ENCODE measurements at places on chromosomes 7 and 10.
A peak's percentile ranks its signal among the peaks of the same experiment; 100 is the strongest.

GRCh38 chr10:83248106-83248631 is 891.1 kb upstream of the GHITM start:
- no peak for DNase-seq

DNA sequence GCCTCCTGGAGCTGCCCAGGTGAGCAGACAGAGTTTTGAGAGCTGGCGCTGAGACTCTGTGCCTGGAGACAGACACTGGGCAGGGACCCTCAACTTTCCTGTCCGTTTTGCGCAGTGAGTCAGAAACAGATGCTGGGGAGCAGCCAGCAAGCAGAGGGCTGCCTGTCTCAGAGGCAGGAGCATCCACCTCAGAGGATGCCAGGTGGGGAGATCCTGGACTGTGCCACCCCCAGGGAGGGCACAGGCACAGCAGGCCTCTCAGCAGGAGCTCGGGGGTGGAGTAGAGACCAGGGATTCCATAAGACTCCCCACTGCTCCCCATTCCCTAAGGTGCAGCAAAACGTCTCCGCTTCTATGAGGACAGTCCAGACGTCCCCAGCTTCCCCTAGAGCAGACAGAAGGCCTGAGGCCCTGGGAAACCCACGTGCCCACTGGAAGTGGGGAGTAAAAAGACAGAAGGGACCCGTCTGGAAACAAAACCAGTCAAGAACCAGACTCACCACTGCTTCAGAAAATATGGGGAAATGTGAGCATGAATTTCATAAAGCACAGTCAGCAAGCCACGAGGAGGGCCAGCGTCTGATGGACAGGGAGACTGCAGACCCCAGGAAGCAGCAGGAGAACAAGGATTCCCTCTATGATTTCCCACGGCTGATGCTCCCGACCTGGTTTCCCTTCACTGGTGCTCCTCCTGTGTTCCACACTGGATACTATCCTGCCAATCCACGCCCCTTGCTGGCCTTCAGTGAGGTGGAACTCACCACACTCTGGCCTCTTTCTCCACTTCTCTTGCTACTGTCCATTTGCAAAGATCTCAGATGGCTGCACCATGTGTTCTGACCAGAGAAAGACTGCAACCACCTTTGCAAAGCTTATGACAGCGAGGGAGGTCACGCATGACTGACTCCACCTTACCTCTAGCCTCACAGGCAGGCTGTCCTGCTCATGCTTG is 151.3 kb upstream of the FAM20C start:
- no peak for DNase-seq

- peak; percentile 38 for DNase-seq
These were observed 44.6 kb upstream of the RSBN1L start for GRCh38 chr7:77651575-77652162.

GRCh38 chr7:151035026-151035717 is 6.9 kb downstream of the ABCB8 start:
- DNase-seq = no peak

DNA sequence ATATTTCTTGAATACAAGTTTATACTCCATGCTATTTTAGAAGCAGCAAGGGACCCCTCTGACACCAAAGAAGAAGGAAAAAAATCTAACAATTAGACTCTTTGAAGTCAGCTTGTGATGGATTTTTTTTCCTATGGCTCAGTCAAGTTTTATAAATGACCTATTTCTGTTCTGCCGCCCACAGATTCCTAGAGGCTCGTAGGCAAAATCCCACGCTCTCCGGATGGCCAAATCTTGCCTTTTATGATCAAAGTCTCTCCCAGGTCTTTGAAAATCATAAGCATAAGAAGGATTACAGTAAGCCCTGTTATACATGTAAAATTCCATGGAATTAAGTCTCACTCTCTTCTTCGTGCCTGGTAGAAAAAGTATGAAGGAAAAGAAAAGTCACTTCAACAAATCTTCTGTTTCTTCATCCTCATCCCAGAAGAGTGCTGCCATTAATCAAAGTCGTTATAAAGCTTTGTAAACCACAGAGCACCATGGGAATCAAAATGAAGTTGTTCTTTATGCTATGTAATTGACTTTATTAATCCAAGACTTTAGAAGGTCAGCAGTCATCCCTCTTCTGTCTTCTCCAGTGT is 33.1 kb downstream of the ASB13 start:
- no peak for DNase-seq

GRCh38 chr10:17675638-17676037 is 31.7 kb downstream of the STAM start:
- DNase-seq = no peak

DNA sequence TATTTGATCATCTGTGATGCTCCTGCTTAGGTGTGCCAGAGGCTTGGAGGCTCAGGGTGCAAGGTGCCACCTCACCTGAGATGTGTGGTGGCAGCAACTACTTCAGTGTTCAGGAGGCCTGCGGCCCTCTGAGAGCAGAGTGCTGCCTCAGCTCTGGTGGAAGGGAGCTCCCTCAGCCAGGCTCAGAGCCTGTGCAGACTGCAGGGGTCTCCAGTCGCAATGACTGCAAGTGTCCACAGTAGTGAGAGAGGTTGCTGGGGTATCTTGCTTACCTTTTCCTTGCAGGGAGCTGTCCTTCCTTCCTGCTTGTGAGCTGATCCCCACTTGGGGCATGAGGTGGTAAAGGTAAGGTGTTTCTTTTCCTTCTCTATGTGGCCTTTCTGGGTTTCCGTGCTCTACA is 131.0 kb upstream of the GAD2 start:
- DNase-seq = no peak
